ENCODE measurements at places on chromosomes 5 and 9.

- no peak for DNase-seq
Observed at GRCh38 chr9:128102861-128103588, 24.5 kb downstream of the PTGES2 start.

GRCh38 chr9:113621309-113621791 is 157.8 kb downstream of the RGS3 start:
- DNase-seq = no peak

DNA sequence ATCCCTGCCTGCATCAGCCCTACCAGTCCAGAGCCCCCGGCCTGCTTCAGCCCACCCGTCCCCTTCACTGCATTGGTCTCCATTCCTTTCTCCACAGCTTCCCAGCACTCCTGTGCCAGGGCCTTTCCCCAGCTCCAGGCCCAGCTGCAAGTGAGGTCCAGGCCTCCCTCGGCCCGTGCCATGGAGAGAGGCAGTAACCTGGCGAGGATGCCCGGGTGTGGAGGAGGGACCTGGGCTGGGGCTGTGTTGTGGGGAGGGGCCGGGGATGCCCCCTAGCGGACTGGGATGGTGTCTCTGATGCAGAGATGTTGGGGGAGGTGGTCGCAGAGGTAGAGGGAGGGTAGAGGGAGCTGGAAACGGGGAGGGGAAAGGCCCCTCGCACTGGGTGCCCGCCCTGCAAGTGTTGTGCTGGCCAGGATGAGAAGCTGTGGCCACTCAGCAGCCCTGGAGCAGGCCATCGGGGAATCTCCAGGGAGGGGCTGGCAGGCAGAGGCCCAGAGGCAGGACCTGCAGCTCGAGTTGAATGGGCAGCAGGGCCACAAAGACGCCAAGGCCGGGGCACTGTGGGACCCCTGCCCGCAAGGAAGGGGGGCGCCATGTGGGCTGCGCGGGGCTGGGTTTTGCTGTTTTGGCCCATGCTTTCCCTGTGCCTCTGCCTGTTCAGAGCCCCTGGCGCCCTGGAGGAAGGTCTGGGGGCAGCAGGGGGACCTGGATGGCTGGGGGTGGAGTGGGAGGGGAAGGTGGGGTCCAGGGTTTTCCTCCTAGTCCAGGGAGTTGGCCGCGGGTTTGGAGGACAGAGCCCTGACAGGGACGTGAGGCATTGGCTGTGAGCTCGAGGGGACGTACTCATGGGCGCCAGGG is 26.0 kb upstream of the NKD2 start:
- DNase-seq = no peak

DNA sequence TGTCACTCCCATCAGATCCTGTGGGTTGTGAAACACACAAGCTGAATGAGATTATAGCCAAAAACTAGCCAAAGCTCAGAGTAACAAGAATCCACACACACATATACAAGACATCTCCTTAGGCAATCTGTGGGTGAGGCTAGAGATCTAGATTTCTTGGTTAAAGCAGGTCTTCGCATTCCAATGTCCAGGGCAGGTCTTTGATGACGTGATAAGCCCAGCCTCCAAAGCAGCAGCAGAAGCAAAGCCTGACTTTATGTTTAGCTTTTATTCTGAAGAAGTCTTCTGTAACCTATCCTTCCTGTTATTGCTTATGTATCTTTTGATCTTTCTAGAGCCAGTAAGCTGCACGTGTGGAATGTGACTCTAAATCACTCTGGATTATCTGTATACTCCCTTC is 199.1 kb upstream of the SLC30A5 start:
- DNase-seq = no peak

DNA sequence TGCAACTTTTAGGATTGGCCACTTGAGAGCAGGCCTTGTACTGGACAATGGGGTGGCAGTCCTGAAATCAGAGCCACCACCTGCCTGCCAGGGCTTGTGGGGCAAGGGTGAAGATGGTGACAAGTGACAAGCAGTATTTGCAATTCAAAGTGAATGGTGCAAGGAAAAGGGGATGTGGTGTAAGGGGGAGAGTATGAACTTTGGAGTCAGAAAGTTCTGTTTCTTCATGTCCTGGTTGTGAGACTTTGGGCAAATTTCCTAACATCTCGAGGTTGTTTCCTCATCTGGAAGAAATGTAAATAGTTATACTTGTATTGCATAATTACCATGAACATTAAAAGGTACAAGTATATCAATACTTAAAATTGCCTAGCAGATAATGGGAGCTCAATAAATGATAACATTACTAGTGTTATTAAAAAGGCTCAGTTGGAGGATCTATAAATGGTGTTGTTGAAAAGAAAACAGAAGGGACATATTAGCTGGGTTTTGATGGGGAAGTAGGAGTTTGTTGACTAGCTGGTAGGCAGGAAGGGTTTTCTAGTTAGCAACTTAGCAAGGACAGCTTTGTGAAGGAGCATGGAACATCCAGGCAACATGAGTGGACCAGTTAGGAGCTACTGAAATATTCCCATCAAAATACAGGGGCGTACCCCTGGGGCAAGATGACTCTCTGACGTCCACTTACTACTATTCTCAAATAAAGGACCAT is 21.3 kb upstream of the MEGF9 start:
- DNase-seq = no peak

DNA sequence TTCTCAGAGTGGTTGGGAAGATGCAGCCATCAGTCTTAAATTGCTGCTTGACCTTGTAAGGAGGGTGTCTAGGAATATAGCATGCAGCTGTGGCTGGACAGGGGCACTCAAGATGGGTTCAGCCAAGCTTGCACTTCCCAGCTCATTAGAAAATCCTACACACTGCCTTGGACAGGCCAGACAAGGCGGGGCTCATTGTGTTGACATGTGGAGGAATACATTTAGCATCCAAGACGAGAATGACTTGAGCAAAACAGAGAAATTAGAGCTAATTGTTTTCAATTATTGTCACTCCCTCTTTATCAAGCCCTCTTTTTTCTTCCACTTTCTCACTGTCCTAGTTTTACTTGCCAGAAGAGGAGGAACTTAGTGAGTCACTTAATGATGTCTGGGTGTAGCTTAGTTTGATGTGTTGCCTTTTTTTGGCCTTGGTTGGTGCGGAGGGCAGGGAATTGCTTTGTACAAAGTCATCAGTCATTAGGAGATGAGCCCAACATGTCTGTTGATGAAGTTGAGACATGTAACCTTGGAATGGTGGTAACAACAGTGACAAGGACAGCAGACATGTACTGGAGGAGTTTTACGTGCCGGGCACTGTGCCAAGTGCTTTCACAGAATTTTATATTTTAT is 1219.3 kb upstream of the WWC1 start:
- DNase-seq = no peak

DNA sequence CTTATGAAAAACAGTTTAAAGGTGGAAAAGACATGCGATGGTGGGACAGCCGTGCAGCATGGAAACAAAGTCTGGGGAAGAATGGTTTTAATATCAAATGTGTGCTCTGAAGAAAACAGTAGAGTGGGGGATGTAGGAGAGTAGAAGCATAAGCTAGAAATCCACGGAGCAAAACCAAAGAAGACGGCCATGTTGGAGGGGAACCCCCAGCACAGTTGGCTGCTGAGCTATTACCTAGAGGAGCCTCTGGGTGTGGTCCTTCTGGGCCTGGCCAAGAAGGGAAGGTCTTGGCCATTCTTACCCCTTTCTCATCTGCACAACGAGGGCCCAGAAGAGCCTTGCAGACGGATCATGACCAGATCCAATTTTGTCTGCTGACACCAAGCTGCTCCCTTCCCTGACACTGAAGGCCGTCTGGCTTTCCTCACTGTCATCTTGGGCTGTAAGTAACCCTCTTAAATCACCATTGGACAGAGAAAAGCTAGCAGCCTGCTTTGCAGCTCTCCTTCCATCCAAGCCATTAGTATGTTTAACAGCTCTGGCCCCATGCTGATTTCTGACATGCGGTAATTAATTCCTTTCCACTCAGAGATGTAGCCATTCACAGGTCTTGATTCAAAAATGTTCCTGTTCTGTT is 189.5 kb downstream of the SEC61B start:
- no peak for DNase-seq

GRCh38 chr9:38240051-38240450 is 152.5 kb upstream of the ALDH1B1 start:
- DNase-seq = no peak

DNA sequence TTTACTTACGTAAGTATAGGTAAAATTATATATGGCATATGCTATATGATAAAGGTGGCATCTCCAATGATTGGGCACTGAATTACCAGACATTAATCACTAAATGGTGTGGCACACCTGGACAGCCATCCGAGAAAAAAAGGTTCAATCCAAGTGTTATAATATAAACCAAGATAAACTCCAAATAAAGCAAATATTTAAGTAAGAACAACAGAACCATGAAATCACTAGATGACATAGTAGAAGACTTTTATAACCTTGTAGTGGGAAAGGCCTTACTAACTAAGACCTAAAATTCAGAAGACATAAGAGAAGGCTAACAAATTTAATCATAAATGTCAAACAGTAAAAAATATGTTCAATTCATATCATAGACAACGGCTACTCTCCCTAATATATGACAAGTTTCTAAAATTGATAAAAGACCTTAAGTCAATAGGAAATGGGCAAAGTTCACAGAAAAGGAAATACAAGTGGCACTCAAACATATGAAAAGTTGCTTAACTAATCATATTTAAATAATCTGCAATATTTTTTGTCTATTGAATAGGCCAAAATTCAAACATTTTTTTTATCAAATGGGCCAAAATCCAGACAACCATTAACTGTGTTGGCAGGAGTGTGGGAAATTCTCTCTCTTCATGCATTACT is 55.1 kb downstream of the ELOVL7 start:
- no peak for DNase-seq

DNA sequence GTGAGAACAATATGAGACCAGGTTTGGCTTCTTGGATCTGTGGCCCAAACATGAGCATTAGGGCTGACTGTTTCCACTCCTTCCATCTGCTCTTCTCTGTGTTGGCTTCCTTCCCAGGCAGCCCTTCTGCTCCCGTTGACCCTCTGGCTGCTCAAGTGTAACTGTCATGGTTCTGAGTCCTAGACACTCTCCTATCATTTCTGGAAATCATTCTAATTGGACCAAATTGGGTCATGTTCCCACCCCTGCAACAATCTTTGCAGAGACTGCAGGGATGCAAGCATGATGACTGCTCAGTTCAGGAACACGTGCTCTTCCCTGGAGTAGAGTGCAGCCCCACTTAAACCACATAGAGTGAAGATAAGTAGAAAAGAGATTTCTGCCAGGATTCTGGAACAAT is 741.4 kb downstream of the TAF11L14 start:
- no peak for DNase-seq

DNA sequence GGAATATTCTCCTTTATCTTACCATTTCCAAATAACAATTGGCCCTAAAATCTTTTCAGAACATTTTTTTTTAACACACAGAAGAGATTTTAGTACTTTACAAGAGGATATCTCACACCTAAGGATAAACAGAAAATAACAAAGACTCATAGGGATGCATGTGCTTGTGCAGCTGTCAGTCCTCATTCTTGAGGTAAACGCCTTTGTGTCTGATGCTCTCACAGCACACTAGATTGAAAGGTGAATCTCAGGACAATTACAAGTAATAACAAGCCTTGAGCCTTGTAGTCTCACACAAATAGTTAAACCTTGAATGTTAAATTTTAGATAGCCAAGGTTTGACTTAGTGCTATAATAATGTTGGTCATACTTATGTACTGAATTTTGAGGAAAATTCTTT is 439.2 kb downstream of the PTPRD start:
- DNase-seq = no peak

- DNase-seq = no peak
Observed at GRCh38 chr5:94847019-94847418, 228.6 kb downstream of the SLF1 start.

DNA sequence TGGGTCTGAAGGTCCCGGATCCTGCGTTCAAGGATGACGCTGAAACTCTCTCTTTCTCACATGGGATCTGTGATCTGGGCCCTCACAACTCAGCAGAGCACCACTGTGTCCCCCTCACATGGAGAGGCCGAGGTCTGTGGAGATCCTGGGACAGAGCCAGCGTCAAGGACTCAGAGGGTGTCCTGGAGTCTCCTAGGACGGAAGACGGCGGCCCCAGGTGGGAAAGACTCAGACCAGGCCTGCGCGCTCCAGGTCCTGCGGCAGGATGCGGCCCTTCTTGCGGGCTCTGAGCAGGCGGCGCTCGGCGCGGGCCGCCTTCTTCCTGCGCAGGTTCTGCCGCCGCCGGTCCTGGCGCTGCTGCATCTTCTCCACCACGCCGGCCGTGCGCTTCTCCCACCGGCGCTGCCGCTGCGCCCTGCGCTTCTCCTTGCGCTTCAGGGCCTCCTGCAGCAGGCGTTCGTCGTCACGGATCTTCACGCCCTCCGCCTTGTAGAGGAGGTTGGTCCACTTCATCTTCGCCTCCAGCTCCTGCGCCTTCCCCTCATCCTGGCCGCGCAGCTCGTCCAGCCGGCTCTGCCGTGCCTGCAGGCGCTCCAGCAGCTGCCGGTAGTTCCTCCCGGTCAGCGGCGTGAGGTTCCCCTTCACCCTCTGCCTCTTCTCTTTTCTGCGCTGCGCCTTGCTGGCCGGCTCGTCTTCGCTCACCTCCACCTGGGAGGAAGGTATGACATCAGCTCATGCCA is 4.2 kb downstream of the SURF6 start:
- no peak for DNase-seq

DNA sequence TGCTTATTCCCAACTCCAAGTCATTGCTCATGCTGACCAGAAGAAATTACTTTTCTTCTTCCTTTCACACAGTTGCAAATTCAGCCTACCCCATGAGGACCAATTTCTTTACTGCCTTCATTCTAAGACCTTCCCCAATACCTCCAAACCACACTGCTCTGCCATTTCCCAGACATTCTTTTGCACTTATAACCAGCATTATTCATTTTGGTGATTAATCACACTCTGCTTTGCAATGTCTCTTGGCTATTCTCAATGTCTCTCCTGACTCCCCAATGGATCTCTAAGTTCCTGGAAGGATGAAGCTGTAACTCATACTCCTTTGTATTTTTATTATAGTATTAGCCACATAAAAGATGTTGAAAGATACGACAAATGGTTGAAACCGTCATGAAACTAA is 105.7 kb upstream of the RANBP3L start:
- DNase-seq = no peak

- DNase-seq = no peak
Observed at GRCh38 chr9:5191985-5192384, 6.5 kb upstream of the INSL6 start.

DNA sequence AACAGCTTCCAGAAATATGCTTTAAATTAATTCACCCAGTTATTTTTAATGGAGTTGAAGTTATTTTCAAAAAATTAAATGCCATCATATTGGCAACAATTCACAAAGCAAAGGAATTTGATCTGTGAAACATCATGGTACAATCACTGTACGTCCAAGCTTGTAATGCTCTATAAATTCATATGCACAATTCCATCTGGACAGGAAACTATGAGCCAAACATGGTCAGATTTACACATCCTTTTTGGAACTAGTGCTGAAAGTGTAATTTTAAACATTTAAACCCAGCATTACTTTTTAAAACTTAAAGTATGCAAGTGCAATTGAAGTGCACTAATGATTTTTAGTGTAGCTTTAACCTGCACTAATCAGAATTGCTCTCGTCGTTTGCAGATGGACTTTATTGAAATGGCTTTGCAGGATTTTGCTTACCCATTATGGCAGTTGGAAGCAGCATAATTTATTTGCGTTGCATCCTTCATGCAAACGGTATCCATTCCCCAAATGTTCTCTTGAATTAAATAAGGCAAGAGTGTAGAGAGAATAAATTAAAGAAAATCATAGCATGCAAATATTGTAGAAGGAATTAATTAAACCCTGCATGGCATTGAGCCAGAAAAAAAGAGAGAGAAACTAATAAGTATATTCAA is 21.0 kb upstream of the OR13F1 start:
- no peak for DNase-seq
